Stimulated activated CD8-positive, alpha-beta memory T cell treated with anti-CD3 and anti-CD28 coated beads, Interleukin-7, amount 100 ng/mL, for 1 hour (primary cell): ENCODE measurements at places on chromosomes 4 and X.

- DNase-seq: no peak
These were observed 47.8 kb downstream of the SLC9A7 start for GRCh38 chrX:46710927-46711623.

GRCh38 chr4:172946503-172946902, 222.1 kb upstream of the GALNT7 start:
- DNase-seq: no peak

DNA sequence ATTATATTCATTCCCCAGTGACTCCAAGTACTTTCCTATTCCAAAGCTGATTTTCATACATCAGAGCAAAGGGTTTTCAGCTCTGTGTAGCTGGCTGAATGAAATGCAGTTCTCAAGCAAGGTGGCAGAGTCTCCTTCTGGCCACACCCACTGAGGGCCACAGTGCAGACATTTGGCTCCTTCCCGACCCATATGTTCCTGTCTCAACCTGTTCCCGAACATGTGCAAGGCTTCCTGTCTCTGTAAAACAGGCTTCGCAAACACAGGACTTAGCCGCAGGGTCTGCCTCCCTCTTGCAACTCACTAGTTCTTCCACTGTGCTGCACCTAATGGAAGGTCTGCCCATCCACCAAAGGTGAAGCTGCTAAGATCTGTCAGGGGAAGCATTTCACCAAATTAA, 249.2 kb downstream of the MID1IP1 start:
- no peak for DNase-seq

- DNase-seq: no peak
These were observed 25.6 kb downstream of the PNMA6E start for GRCh38 chrX:153375571-153375970.

DNA sequence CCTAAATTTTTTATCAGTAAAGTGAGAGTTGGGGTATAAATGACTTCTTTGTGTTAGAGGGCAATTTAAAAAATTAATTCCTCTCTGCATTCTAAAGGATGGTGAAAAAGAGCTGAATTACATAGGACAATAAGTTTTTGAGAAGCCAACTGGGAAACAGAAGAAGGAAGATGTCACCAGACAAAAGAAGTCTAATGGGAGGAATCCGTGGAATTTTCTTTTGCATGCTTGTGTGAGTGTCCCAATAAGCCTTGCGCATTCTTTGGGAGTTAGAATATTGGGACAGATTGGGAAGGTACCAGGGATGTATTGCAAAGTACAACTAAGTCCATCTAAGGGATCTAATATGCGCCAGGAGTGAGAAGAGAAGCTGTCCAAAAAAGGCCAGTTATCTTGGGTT, 35.1 kb upstream of the NR3C2 start:
- no peak for DNase-seq

- DNase-seq: no peak
These were observed 80.2 kb downstream of the GRIA2 start for GRCh38 chr4:157300701-157301100.
